ENCODE measurements at places on chromosomes 12 and 14.

GRCh38 chr14:37843954-37844607 lies 248.7 kb downstream of the TTC6 start:
- H3K4me3 ChIP-seq: no peak overlapping the region
- H3K27me3 ChIP-seq: no peaks in the 10 kb centered on the region
- no peaks in the 10 kb centered on the region for H3K36me3 ChIP-seq
- H3K27ac ChIP-seq: no peak overlapping the region
- H3K4me1 ChIP-seq: no peaks in the 10 kb centered on the region
- DNase-seq: no peak

GRCh38 chr12:61821381-61821780 lies 438.8 kb upstream of the USP15 start:
- no peaks in the 10 kb centered on the region for H3K36me3 ChIP-seq
- no peak for DNase-seq
- no peaks in the 10 kb centered on the region for H3K27me3 ChIP-seq
- H3K4me3 ChIP-seq: no peak overlapping the region
- no peaks in the 10 kb centered on the region for H3K4me1 ChIP-seq

DNA sequence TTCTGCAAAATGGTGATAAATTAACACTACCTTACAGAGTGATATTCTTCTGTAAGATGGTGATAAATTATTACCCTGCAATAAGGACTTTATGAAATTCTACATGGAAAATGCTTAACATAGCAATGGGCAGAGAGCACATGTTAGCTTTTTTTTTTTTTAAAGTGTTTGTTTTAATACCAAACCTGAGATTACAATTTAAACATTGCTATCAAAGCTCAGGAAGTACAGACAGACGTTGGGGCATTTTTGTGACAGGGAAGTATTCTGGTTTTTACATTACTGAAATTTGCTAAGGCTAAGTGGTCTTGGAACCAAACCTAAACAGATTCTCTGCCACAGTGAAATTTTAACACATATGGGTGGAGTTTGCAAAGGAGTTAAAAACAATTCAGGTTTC lies 133.1 kb downstream of the FGD4 start:
- no peak overlapping the region for H3K27ac ChIP-seq
- peaks cover 35% of the 10 kb centered on the region for H3K4me1 ChIP-seq
- H3K36me3 ChIP-seq: no peaks in the 10 kb centered on the region
- H3K4me3 ChIP-seq: no peak overlapping the region
- DNase-seq: no peak

GRCh38 chr14:69238883-69239282 lies 21.1 kb upstream of the GALNT16 start:
- H3K4me1 ChIP-seq: no peaks in the 10 kb centered on the region
- H3K27me3 ChIP-seq: no peaks in the 10 kb centered on the region
- H3K4me3 ChIP-seq: no peak overlapping the region

DNA sequence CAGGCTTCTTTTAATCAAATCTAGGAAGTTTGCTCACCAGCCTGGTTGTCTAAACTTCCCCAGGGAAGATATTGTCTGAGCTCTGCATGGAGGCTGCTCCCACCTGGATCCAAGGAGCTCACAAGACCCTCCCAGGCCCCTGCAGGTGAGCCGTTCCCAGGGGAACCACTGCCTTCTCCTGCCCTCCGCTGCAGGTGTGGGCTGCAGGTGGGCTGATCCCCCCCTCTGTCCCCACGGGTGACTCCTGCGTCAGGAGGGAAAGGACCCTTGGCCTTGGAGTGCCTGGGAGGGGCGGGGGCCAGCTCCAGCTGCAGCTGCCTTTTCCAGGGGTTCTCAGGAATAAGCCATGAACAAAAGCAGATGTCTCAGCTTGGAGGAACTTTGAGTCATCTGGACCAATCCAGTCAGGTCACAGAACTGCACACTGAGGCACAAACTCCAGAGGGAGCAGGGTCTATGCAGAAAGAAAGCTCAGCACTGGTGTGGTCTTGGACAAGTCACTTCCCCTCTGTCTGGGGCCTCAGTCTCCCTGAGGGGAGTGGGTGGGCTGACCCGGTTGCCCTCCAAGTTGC lies 246.6 kb upstream of the RTL1 start:
- H3K4me3 ChIP-seq: no peak overlapping the region
- DNase-seq: no peak
- H3K36me3 ChIP-seq: no peaks in the 10 kb centered on the region
- peaks cover 21% of the 10 kb centered on the region for H3K27me3 ChIP-seq
- H3K4me1 ChIP-seq: no peaks in the 10 kb centered on the region
- no peak overlapping the region for H3K27ac ChIP-seq

- H3K27me3 ChIP-seq: no peaks in the 10 kb centered on the region
- no peaks in the 10 kb centered on the region for H3K4me1 ChIP-seq
- H3K4me3 ChIP-seq: no peak overlapping the region
- DNase-seq: no peak
Observed at GRCh38 chr14:101022121-101022520, 118.6 kb upstream of the RTL1 start.

DNA sequence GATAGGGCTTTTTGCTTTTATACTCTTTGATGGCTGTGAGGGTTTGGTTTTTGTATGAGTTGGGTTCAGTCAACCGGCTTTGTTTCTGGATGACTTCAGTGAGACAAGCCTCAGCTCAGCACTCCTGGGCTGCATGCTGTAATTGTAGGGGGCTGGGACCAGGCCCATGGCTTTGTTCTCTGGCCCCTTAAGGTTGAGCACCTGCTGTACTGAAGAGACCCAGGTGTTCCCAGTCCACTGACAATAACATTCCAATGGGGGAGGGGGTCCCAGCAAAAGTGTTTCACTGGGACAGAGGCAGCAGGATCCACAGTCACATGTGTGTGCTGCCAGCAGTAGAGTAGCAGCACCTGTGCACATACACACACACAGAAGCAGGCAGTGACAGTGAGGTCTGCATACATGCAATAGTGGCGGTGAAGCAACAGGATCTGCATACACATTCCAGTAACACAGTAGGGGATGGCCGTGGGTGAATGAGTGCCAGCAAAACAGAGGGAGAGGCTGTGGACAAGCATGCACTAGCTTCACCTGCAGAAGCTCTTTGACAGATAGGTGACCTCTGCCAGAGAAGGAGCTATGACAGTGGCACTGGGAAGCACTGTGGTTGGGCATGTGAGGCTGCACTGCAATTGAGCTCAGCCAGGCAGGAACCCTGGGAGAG lies 240.4 kb downstream of the ASCL1 start:
- H3K4me3 ChIP-seq: no peak overlapping the region
- no peaks in the 10 kb centered on the region for H3K4me1 ChIP-seq
- no peak overlapping the region for H3K27ac ChIP-seq
- H3K36me3 ChIP-seq: no peaks in the 10 kb centered on the region

DNA sequence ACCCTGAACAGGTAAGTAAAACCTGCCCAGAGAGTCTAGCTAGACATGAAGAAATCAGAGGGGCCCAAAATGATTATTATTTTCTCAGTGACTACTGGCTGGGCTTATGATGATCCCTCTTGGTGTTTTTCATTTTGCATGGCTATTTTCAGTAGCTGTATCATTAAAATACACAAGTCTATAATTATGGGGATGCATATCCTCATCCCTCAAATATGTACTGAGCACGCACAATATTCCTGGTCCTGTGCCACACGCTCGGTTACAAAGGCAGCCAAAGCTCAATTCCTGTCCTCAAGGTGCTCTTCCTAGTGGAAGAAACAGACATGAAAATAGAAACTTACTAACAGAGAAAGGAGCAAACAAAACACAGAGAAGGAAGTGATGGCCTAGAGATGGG lies 180.0 kb downstream of the DAD1 start:
- peaks cover 44% of the 10 kb centered on the region for H3K4me1 ChIP-seq
- no peaks in the 10 kb centered on the region for H3K36me3 ChIP-seq
- peak overlapping the region; percentile 22 for H3K27ac ChIP-seq
- DNase-seq: no peak
- no peak overlapping the region for H3K4me3 ChIP-seq
- H3K27me3 ChIP-seq: no peaks in the 10 kb centered on the region

- no peak overlapping the region for H3K4me3 ChIP-seq
- no peaks in the 10 kb centered on the region for H3K36me3 ChIP-seq
- no peaks in the 10 kb centered on the region for H3K4me1 ChIP-seq
- H3K27ac ChIP-seq: no peak overlapping the region
- no peak for DNase-seq
Observed at GRCh38 chr12:114500775-114501473, 95.0 kb upstream of the TBX5 start.

DNA sequence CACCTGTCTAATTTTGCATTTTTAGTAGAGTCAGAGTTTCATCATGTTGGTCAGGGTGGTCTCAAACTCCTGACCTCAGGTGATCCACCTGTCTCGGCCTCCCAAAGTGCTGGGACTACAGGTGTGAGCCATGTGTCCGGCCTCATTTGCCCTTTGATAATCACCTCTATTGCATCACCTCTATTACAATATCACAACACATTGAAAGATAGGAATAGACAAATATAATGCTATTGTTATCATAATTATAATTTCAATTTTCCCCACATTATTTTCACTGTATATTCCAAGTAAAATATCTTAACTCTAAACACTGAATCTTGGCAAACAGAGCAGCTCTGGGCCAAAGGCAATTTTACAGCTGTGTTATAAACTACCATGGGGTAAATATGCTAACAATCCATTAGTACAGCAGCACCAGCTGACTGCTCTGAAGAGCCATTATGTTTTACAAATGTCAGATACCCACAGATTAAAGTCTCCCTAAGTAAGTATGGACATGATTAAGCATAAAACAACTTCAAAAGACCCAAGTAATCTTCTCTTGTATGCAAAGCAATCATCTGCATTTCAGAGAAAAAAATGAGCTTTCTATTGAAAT lies 173.2 kb downstream of the MED13L start:
- DNase-seq: no peak
- H3K27me3 ChIP-seq: no peaks in the 10 kb centered on the region
- H3K36me3 ChIP-seq: no peaks in the 10 kb centered on the region
- no peak overlapping the region for H3K27ac ChIP-seq

DNA sequence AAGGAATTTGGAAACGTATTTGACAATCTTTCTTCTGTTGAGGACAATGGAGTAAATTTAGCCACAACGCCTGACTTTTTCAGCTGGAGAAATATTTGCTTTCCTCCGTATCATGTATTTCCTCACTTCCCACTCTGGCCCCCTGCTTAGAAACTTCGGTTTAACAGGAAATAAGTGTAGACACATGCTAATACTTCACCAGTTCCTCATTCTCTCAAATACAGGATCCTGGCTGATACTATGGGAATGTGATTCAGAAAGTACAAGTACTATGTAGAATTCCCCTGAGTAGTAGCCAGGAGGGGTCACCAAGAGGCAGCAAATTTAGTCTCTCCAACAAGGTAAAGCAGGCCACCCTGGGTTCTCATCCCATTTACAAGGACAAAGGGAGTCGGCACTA lies 58.0 kb downstream of the FAR2 start:
- H3K36me3 ChIP-seq: no peaks in the 10 kb centered on the region
- H3K27ac ChIP-seq: no peak overlapping the region
- no peak overlapping the region for H3K4me3 ChIP-seq
- peaks cover under 1% of the 10 kb centered on the region for H3K4me1 ChIP-seq
- no peak for DNase-seq

DNA sequence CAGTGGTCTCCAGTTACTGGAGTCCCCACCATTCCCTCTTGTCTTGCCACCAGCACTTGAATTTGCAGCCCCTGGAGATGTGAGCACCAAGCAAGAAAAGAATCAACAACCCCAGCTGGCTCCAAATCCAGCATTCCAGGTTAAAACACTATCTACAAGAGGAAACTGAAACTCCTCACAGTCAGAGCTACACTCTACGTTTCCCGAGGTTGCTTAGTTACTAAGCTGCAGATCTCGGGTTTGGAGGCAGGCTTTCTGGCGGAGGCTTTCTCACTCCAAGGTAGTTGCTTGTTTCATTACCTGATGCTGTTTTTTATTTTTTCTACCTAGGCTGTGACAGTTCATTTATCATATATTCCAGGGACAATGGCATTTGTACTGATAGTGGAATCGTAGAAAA lies 248.1 kb downstream of the GLT1D1 start:
- no peak for DNase-seq
- no peak overlapping the region for H3K4me3 ChIP-seq
- H3K36me3 ChIP-seq: no peaks in the 10 kb centered on the region
- no peaks in the 10 kb centered on the region for H3K27me3 ChIP-seq

Measured in A673 (cell line).